Amniotic stem cell (primary cell): ENCODE measurements at places on chromosomes 3 and 15.

- DNase-seq = no peak
Observed at GRCh38 chr15:59611276-59612260, at the start of gene GCNT3. TSS of gene GCNT3 (plus strand) at chr15:59611783. CDS start at chr15:59618239, 6,456 bp downstream.

DNA sequence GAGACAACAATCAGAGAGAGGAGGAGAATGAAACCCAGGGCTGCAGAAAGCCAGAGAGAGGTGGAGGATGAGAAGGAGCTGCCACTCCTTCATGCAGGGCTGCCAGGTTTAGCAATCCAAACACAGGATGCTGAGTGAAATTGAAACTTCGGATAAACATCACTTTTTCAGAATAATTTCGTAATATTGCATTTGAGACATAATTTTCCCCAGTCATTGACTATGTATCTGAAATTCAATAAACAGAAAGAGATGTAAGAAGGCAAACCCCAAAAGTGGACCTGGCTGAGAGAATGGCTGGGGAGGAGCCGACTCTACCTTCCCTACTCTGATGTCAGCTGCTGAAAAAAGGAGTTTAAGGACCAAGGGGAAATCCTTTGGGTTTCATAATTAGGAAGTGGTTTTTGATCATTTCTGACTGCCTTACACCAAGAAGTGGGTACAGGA lies 33.8 kb downstream of the SLC9A9 start:
- DNase-seq = no peak

- DNase-seq = no peak
Observed at GRCh38 chr15:27330326-27330725, 359.3 kb downstream of the GABRG3 start.

DNA sequence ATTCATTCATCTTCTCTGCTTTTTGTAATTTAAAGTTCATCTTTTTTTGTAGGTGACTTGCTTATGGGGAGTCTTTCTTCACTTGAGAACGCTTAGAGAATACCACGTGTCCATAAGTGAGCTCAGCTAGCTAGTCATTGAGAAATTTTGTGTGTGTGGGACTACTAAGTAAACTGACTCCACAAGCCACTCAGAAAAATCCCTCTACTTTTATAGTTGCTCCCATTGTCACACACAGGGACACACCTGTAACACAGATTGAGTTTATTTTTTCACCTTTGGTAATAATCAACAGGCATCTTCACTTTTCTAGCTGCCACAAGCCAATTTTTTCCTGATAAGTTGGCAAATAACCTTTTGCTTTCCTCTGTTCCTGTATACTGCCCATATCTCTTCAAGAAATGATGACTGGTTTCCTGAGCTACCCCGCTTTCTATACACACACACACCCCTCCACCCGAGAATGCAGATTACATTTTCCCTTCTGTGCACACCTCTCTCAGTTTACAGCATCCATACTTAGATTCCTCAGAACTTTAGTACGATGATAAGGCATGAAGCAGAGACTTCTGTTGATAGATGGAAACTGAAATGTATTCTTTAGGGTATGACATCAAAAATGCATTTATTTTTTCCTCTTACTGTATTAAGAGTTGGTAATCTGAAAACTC lies 4.6 kb downstream of the TSC22D2 start:
- peak; percentile 28 for DNase-seq

DNA sequence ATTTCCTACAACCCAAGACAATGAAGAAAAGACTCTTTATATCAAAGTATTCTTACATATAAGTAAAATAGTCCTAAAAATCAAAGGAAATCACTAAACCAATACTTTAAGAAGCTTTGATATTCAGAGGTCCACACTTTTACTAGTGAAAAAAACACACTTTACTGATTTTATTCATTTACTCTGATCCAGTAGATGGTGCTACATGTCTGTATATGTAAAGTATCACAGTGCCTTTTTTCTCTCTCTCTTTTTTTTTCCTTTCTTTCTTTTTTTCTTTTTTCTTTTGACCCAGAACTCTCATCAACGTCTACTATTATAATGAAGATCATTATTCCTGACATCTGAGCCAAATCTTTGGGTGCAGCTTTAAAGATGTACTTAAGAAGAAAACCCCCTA lies 10.8 kb upstream of the CCDC39 start:
- DNase-seq = no peak

DNA sequence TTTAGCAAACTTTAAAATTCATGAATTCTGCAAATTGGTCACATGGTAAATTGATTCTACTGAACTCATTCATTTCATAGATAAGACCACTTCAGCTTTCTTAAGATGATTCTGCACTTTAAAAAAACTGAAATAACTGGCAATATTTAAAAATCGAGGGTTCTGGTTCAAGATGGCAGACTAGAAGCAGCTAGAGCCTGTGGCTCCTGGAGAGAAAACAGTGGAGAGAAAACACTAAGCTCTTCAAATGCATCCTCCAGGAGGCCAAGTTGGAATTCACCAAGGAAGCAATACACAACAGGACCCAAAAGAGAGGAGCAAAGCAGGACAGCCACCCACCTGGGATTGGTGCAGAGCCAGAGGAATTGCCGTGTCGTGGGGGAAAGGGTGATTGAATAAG lies 132.1 kb downstream of the SPATA16 start:
- no peak for DNase-seq

- no peak for DNase-seq
Observed at GRCh38 chr15:92393071-92393979, at the start of gene ST8SIA2. TSS of gene ST8SIA2 (plus strand) at chr15:92393881. CDS start at chr15:92394065, 184 bp downstream.

- no peak for DNase-seq
Observed at GRCh38 chr3:106140431-106140830, 271.6 kb upstream of the CBLB start.

DNA sequence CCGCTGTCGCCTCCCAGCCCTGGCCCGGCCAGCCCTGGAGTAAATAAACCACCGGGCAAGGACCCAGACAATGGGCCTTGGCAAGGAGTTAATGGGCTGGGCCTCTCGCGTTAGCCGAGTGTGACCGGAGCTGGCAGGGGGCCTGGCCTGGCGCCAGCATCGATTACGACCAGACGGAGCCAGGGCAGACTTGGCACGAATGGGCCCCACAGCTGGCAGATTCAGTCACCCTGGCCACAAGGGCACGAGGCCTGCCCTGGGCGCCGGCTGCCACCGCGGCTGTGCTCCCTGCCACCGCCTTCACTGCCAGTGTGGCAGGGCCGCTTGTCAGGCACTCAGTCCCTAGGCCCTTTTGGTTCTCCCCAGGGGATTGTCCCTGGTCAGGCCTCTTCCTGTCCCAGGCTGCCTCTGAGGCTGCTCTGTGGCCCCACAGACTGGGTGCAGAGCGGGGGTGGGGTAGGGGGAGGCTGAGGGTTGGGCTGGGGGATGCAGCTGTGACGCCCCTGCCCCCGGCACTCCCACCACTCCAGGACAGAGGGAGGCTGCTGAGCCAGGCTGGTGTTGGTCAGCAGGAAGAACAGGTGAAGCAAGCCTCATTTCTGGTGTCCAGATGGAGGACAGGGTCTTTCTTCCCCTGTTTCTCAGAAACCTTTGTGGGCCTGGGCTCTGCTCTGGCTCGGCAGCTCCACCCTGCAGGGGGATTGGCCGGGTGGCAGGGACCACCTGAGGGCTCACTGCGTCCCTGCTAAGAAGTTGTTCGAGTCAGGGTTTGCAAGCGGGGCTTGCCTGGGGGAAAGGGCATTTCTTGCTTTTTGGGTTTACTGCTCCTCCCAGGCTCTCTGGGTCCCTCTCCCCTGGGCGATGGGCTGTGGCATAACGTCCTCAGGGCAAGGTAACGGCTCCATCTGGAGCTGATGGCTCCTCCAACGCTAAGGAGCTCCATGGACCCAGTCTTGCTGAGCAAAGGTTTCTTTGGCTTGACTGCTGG lies 30.5 kb upstream of the SRP14 start:
- no peak for DNase-seq

GRCh38 chr3:140164922-140165590 lies 230.1 kb downstream of the CLSTN2 start:
- DNase-seq = no peak

GRCh38 chr15:80883641-80884040 lies 104.5 kb downstream of the CEMIP start:
- no peak for DNase-seq
